ENCODE measurements at places on chromosomes 4 and X. TPM values are rescaled to one million over a fixed set of nuclear protein-coding genes. Genes with fewer than 3 reads are reported as not detected.

NPY2R gene
- total RNA-seq: not detected

ZCCHC18 gene
- total RNA-seq: not detected

SMR3B gene
- not detected for total RNA-seq

NR0B1 gene
- not detected for total RNA-seq

TMPRSS11E gene
- total RNA-seq: 249 TPM

REELD1 gene
- total RNA-seq: not detected

DMD gene
- 5.3 TPM for total RNA-seq

VCX3A gene
- total RNA-seq: not detected

FOXR2 gene
- total RNA-seq: not detected

H2AZ1 gene
- 410 TPM for total RNA-seq

CFAP47 gene
- not detected for total RNA-seq

MTTP gene
- not detected for total RNA-seq

PTPN13 gene
- 63.5 TPM for total RNA-seq

LUZP4 gene
- total RNA-seq: not detected

FGFR3 gene
- total RNA-seq: 307 TPM

GSTCD gene
- total RNA-seq: 10.0 TPM

SUPT20HL2 gene
- not detected for total RNA-seq

F11 gene
- not detected for total RNA-seq

Measured in esophagus squamous epithelium (tissue), 5 donors.